Stimulated activated CD8-positive, alpha-beta memory T cell treated with anti-CD3 and anti-CD28 coated beads, Interleukin-7, amount 100 ng/mL, for 4 hours (primary cell): ENCODE measurements at places on chromosomes 6 and 20.

GRCh38 chr20:57514273-57514751, 10.6 kb downstream of the CTCFL start:
- no peak for DNase-seq

GRCh38 chr20:34540596-34541263, 17.8 kb upstream of the MAP1LC3A start:
- DNase-seq, result no peak

- DNase-seq, result no peak
These were observed 1349.3 kb downstream of the GRIK2 start for GRCh38 chr6:102742754-102743356.

DNA sequence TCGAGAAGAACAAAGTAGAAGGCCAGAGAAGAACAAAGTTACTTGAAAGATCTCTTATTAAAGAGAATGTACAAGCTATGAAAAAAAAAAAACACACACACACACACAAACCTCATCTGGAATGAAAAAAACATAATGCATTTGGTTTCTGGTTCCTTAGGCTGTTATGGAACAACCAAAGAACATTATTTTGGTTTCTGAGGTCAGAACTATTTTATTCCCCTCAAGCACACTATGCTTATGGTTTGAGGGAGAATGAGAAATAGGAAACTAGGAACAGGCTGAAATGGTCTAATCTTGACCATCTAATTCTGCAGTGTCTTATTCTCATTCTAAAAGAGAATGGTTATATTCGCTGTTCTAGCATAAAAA, 8.8 kb downstream of the PRDM1 start:
- no peak for DNase-seq

DNA sequence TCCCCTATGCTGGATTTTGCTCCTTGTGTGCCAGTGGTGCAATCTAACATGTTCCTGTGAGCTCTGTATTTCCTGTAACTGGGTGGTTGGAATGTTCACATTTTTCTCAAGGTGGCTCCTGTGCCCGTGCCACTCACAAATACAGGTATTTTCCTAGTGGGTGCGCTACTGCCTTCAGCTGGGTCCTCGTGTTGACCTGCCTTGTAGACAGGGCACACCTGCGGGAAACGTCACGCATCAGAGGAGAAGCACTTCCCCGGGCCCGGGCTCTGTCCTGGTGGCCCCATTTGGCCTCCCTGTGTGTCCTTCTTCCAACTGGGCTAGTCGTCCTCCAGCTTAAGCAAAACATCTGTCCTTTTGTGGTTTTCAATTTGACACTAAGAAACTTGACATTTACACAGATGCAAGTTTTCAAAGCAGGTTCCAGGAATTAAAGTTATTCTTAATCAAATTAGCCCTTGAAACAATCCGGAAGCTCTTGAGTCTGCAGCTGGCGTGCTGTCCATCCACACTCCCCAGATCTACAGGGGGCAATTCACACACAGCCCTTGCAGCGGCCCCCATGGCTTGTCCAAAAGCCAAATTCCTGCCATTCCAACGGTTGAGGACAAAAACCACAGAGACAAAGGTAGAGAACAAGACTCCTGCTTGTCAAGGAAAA, 275.1 kb downstream of the CDC5L start:
- no peak for DNase-seq

DNA sequence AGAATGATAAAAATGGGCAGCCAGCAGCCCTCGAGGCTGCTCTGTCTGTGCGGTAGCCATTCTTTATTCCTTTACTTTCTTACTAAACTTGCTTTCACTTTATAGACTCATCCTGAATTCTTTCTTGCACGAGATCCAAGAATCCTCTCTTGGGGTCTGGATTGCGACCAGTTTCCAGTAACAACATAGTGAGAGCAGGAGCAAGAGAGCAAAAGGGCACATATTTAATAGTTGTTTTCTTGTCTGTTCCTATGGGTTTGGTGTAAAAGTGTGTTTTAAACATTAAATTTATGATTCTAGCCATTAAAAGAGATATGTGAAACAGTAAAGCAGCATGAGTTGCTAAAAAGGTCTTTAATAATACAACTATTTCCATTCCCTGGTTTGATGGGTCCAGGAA, 78.8 kb upstream of the OPRM1 start:
- no peak for DNase-seq
